ENCODE measurements at places on chromosomes 2 and 18.

DNA sequence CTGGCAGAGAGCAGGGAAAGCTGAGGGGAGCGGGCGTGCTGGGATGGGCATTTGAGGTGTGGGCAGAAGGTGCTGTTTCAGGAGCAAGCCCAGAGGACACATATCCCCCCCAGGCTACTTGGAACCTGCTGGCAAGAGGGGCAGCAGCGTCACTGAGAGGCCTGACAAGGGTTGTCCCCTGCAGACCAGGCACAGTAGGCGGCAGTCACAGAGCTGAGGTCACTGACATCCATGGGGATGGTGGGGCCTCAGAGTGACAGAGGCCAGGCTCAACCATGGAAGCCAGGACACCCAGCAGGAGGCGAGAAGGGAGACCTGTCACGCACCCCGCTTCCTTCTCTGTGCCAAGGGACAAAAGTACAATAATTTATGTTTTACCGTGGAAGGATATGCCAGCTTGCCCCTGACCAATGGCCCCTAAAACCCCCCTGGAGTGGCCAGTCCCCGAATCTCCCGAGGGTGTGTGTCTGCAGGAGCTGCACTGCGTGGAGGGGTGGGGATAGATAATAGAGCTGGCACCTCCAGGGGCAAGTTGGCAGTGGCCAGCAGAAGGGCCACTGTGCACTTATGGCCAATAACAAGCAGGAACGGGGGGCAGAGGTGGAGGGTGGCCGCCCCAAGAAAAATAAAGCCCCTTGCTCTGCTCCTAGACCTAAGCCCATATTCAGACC lies 86.3 kb upstream of the SLC66A3 start:
- no peak for DNase-seq

- no peak for DNase-seq
These were observed 298.0 kb upstream of the SOX11 start for GRCh38 chr2:5394223-5394622.

DNA sequence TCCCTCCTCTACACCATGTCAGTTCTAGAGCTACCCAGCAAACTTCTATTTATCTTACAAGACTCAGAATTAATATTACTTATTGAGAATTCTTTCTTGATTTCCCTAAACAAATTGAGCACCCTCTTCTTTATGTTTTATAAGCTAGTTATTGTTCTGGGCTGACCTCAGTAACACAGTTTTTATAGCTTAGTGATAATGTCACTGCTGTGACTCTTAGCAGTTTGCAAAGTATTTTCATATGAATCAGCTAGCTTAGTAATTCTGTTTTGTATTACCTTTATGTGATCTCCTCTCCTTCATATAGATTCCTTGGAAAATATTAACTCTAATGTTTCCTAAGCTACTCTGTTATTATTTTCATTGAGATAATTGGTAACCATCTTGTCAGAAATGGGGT lies 114.9 kb downstream of the PMS1 start:
- no peak for DNase-seq

DNA sequence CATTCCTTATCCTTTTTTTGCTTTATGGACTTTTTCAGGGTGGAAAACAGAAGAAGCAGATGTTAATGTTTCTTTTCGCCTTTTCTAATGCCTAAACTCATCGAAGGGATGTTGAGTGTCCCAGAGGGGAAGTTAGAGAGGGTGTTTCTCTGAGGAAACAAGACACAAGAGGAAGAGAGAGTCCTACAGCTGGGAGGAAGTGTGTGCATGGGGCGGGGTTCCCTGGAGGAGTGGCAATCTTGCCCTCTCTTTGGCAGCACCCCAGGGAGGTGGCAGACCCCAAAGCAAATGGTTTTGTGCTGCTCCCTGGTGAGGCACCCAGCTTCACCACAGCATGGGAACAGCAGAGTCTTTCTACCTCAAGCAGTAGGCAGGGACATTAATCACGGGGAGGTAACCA lies 377.6 kb downstream of the RND3 start:
- DNase-seq: no peak

GRCh38 chr2:182895169-182895568 lies 28.7 kb upstream of the FRZB start:
- no peak for DNase-seq

DNA sequence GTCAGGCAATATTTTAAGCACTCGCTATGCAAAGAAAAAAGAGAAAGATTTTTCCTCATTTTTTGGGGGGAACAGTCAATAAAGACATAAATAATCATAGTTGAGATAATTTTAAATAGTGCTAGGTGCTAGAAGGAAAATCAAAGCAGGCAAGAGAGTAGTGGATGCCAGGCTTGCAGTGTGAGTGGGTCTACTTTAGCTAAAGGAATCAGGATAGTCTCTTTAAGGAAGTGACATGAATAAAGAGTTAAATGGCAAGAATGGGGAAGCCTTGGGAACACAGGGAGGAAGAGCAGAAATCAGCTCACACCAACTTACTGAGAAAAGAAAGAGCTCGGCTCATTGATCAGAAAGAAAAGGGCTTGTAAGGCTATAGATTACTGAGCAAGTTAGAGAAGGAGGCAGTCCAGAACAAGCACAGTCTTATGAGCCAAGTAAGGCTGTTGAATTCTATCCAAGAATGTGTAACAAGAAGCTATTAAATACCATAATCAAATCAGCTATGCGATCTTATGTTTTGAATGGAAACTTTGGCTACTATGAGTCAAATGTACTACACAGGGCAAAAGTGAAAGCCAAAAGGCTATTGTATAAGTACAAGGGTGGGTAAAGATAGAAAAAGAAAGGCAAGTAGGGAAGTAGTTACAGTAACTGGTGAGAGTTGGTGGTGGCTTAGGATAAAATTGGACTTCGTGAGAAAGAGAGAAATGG lies 833.8 kb upstream of the PIK3C3 start:
- DNase-seq: no peak

DNA sequence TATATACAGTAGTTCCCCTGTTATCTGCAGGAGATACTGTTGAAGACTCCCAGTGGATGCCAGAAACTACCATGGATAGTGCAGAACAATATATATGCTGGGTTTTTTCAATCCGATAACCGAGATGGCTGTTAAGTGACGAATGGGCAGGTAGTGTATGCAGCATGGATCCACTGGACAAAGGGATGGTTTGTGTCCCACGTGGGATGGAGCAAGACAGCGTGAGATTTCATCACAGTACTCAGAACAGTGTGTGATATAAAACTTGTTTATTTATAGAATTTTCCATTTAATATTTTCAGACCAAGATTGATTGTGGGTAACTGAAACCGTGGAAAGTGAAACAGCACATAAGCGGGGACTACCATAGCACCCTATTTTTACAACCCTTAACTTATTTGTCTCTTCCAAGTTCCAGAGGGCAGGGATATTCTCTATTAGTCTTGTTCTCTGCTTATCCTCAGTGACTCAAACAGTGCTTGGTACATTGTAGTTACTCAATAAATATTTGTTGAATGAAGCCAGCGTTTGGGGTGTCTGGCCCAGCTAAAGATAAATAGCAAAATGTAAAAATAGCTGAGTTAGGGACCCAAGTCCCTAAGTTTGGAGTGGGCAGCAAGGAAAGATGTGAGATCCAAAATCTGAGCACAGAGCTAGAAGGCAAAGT lies 50.0 kb downstream of the RHBDD1 start:
- DNase-seq: no peak

DNA sequence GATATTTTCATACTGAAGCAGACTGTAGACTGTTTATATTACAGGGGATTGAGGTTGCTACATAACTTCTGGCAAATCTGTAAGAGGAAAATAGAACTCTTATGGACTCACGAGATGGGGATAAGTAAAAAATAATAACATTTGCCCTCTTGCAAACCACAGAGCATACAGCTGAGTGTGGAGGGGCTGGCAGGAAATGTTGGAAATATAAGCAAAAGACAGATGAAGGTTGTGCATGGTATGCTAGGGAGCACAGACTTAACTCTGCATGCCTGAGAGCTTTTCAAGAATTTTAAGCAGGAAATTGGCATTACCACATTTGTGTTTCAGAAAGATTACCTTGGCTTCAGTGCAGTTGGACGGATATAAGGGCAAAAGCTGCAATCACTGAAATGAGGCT lies 411.1 kb downstream of the RAD51AP2 start:
- no peak for DNase-seq

DNA sequence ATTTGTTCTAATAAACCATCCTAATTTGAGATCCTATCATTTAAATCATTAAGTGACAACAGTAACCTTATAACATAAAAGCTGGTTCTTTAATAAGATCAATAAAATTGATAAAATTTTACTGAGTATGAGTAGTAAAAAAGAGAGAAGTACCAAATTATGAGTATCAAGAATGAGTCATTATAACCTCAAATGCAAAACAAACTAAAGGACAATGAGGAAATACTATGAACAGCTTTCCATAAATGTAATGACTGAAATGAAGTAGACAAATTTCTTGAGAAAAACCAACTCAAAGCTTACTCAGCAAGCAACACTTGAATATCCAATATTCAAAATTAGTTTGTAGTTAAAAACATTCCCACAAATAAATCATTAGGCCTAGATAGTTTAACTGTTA lies 433.0 kb downstream of the ZEB2 start:
- DNase-seq: no peak

DNA sequence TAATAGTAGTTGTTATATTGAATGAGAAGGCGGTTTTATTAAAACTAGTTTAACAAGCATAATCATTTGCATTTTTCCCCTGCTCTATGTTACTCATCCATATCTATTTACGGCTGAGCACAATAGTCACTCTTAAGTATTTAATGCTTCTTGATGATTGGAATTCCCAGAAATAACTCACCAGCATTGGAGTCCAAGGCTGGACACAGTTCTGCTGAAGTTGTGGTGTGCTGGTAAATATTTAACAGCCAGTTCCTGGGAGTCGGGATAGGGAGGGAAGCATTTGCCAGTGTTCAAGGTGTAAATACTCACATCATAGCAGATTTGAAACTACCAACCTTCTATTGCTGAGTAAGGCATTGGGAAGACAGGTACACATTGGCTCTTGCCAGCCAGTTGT lies 315.1 kb downstream of the MTX2 start:
- no peak for DNase-seq

- no peak for DNase-seq
These were observed 86.5 kb downstream of the ACKR3 start for GRCh38 chr2:236656166-236656565.

- DNase-seq: no peak
These were observed 191.4 kb downstream of the NRXN1 start for GRCh38 chr2:50840341-50841124.

DNA sequence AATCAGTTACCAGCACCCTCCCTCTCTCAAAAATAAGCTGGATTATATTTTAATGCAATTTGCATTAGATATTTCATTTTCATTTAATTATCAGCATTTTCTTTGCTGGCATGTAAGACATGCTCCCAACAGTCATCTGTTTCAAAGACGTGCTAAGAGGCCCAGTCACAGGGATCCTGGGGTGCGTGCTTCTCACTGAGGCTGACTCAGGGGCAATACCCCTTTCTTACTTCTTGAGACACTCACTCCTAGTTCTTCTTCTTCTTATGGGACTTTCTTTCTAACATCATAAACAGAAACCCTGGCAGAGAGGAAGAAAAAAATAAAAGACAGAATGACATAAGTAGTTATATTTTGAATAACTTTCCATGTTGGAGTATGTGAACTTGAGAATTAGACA lies 372.1 kb upstream of the MEX3C start:
- DNase-seq: no peak

- no peak for DNase-seq
These were observed 309.9 kb upstream of the RAB12 start for GRCh38 chr18:8299054-8299980.

DNA sequence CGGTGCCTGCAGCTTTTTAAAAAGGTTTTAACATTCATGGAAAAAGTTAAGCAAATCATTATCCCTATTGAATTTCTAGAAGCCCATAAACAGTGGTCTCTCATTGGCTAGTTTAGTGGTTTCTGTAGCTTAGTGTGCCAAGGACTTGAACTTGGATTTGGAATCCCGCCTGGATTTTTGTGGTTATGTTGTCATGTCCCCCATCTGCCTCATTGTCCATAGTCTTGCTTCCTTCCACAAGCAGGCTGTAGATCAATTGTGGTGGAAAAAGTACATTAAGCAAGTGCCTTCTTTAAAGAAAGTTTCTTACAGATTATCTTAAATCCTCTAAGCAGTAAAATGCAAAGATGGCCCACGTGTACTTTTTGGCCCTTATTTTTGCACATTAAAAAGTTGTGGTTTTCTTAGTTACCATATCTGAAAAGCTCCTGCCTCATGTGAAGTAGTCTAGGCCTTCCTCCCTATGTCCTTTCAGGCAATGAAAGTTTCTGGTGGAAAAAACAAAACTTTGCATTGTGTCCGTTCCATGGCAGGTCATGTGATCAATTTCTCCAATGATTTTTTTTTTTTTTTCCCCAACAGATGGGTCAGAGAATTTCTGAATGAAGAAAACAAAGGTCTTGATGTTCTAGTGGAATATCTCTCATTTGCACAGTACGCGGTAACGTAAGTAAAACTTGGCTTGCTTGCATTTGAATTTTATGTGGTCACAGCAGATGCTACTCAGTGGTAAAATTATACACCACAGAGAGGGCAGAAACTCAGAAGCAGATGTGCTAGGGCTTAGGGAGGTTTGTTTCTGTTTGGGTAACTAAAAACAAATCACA lies 158.9 kb downstream of the PRPF40A start:
- no peak for DNase-seq

GRCh38 chr2:80288576-80288975 lies 16.0 kb downstream of the LRRTM1 start:
- DNase-seq: no peak

DNA sequence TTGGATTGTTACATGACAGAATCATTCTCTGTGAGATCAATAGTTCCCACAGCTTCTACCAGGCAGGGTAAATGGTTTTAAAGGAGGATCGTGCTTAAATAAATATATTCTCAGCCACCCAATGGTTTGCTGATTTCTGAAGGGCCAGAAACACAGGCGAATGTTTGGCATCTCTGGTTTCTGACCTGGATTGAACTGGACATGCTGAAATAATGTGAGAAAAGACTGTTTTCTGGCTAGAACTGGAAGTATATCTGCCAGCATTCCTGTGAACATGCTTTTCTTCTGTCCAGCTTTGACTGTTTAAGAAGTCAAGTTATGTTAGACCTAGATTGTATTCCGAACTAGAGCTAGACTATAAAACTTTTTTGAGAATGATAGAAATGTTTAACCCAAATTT lies 77.1 kb upstream of the COL3A1 start:
- no peak for DNase-seq

- no peak for DNase-seq
These were observed 179.7 kb upstream of the SH3BP4 start for GRCh38 chr2:234771980-234772732.

GRCh38 chr2:37230581-37230980 lies 815 bp downstream of the CEBPZ start:
- DNase-seq: peak; percentile 16

GRCh38 chr2:202690321-202690900 lies 55.6 kb downstream of the FAM117B start:
- DNase-seq: no peak

DNA sequence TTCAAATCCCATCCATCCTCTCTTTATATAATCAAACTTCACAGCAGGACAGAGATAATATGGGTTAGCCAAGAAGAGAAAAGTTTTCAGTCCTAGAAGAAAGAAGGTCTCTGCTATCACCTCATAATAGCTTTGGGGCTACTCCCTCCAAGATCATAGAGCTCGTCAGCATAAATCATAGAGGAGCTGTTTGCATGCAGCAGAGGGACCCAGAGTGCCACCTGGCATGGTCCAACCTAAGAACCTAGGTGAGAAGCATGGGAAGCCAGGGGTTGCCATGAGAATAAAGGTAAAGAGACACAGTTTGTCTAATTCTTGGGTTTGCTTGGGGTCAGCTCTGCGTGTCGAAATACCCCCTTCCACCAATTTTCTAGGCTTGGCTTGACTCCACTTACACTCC lies 87.1 kb upstream of the CYP1B1 start:
- DNase-seq: no peak
